Activated CD8-positive, alpha-beta memory T cell treated with anti-CD3 and anti-CD28 coated beads for 48 hours (primary cell): ENCODE measurements at places on chromosomes 16 and 17.
A peak's percentile ranks its signal among the peaks of the same experiment; 100 is the strongest.

DNA sequence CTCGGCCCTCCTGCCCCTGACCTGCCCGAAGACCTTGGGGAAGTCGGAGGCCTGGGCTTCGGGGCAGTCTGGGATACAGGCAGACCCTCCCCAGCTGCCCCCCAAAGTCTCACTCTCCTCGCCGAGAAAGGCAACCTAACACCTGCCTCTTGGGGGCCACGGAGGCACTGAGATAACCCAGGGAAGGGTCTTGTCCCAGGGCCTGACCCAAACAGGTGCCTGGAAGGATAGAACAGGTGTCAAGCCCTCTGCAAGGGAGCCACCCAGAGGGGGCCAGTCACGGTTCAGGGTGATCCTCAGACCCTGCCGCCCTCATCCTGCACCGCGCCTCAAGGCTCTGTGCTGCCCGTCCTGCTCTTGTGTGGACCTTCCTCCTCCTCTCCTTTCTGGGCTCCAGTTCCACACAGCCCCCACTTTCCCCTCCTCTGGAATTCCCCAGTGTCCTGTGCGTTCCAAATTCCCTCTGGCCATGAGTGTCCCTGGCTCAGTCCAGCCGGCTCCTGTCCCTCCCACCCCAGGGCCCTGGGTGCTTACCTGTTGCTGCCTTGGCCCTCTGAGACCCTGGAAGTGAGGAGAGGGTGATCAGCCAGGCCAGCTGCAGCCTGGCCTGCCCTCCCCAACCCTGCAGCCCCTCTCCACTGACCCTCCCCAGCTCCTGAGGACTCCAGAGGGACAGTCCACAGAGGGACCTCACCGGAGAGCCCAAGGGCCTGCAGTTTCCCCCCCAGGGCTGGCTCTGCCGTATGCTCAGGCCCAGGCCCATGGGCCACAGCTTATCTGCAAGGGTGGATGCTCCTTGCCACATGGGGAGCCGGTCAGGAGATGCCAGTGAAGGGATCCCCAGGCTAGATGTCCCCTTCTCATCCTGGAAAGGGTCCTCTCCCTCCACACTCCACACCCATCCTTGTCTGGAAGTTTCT, 3.8 kb downstream of the PRSS27 start:
- no peak for DNase-seq

DNA sequence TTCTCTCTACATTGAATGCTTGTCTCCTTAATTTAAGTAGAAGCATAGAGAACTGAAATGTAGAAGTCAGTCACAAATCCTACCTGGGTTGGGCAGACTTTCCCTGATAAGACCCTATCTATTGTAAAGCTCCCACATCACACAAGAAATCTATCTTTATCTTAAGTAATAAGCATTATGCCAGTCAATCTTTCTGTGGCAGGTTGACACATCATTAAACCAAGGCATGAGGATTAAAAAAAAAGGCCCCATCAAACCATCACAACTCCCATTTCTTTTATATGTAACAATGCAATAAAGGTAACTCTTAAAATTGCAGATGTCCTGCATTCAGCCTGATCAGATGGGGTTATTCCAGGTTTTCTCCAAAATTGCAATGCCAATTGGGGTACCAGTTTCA, 311.8 kb downstream of the TOX3 start:
- DNase-seq: no peak

GRCh38 chr17:76935331-76935730, 67.1 kb downstream of the MGAT5B start:
- no peak for DNase-seq

GRCh38 chr16:4500272-4500671, 24.1 kb downstream of the HMOX2 start:
- no peak for DNase-seq

DNA sequence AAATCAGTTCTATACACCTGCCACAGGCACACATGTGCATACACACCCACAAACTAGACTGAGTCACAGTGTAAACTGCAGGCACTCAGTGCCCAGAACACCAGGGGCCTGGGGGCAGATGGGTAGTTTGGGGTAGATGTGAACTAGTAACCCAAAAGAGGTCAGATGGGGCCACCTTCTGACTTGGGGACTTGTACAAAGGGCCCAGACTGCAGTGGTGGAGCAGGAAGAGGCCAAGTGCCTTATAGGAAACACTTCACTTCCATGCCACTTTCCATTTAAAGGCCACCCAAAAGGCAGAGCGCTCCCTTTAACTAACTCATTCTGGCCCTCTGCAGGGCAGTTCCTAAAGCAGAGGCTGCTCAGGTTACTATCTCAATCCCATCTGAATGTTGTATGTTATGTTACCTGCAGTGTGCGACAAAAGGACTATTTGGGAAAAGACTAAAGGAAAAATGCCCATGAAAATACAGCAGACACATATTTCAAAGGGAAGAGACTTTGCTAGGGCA, 27.8 kb upstream of the ERN1 start:
- DNase-seq: no peak

DNA sequence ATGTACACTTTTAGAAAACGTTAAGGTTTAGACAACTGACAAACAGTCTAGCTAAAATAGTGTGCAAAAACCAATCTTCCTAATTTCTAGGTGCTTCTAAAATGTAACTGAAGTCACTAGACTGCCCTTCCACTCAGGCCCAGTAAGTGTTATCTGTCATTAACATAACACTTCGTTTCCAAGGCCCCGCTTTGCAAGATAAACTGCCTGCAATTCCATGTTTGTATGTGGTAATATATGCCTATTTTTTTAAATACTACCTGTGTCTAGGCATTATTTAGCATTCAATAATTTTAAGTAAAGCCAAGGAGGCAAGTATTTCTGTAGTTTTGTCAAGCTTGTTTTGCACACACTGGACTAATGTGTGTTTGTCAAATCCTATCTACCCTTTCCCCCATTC, 3.2 kb downstream of the USP32 start:
- DNase-seq: no peak

DNA sequence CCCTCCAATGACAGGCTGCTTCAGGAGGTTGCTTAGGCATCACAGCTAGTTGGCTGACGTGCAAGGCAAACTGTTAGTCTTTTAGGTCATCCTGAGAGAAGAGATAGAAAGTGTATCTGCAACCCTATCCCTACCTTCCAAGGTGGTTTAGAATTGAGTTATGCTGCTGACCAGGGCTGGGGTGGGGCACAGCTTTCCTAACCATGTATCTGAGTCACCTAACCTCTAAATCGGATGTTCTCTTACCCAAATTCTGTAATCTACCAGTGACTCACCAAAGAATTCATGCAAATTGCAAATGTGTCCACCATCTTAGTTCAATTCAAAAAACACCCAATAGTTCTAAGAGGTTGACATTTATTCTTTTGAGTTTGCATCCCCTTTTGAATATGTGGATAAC, 107.2 kb upstream of the DYNLRB2 start:
- DNase-seq: no peak

GRCh38 chr17:1649844-1650501, at the start of gene RILP:
Gene RILP, minus strand, starts transcription at chr17:1649866. Its CDS starts 62 bp downstream, at chr17:1649804.
- DNase-seq: no peak

DNA sequence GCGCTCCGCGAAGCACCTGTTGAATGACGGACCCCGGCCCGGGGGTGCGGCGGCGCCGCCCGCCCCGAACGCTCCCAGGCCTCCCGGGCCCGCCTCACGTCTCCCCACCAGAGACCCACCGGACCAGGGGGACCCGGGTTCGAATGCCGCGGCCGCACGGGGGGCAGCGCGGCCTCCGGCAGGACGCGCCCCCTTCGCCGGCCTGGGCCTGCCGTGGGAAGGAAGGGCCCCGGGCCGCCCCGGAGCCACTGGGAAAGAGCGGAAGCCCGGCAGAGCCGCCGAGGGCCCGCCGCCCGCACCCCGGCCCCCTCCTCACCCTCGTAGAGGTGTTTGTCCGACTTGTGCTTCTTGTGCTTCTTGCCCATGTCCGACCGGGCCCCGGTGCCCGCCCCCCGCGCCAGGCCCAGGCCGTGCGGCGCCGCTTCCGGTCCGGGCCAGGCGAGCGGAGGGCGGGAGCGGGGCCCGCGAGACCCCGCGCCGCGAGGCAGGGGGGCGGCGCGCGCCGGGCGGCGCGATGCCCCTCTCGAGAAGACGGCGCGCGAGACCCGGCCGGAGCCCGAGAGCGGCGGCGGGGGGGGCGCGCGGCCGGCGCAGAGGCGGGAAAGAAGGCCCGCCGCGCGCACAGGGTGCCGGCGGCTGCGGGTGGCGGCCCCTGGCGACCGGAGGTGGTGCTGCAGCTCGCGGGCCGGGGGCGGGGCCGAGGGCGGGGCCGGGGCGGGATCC, at the start of gene BRD7:
TSS of gene BRD7 (minus strand) at position 579 of the 723 bp plus-strand sequence. CDS start at position 365, 214 bp downstream.
- peak; percentile 55 for DNase-seq

DNA sequence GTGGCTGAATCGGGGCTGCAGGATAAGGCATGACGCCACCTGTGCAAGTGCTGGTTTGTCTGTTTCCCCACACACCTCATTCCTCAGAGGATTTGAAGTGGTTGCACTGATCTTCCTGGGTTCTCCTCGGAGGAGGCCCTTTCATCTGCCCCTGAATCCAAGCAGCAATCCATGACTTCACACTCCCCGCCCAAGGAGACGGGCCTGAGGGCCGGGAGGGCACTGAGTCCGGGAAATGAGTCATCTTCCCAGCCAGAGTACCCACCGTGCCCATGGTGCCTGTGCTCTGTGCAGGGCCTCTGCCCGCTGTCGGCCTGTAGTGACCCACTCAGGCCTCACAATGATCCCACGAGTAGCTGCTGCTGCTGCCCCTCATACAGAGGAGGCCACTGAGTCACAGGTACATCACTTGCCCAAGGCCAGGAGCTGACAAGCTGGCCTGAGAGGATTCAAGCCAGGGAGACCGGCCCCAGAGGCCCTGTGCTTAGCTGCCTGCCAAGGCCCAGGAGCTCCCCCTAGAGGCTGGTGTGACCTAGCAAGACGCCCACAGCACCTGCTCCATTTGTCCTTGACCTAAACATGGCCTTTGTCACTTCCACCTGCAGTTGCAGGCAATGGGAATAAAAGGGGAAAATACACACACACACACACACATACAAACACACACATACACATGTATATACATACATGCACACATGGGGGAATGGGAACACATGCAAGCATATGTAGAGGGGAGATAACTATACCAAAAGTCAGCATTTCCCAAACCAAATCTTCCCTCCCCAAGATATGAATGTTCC, 240.0 kb downstream of the C16orf95 start:
- DNase-seq: no peak

- no peak for DNase-seq
Observed at GRCh38 chr17:68297195-68297594, 5.9 kb downstream of the ARSG start.

GRCh38 chr17:4708436-4708835, 2.0 kb upstream of the ARRB2 start:
- no peak for DNase-seq

DNA sequence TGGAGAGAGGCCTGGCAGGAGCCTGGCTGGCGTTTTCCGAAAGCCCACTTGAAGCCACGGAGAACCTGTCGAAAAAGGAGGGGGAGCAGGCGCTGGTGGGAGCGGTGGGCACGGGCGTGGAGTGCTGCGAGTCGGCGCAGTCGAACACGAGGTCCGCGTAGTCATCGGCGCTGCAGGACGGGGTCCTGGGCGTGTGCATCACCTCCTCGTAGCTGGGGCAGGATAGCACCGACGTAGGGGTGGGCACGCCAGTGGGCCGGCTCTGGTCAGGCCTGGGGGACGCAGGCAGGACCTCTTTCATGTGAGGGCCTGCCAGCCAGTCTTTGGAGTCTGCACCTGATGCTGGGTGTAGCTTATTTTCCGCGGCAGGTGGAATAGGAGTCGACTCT, 63.7 kb downstream of the ZNF778 start:
- no peak for DNase-seq

- no peak for DNase-seq
Observed at GRCh38 chr17:2634361-2634960, 41.0 kb downstream of the PAFAH1B1 start.

DNA sequence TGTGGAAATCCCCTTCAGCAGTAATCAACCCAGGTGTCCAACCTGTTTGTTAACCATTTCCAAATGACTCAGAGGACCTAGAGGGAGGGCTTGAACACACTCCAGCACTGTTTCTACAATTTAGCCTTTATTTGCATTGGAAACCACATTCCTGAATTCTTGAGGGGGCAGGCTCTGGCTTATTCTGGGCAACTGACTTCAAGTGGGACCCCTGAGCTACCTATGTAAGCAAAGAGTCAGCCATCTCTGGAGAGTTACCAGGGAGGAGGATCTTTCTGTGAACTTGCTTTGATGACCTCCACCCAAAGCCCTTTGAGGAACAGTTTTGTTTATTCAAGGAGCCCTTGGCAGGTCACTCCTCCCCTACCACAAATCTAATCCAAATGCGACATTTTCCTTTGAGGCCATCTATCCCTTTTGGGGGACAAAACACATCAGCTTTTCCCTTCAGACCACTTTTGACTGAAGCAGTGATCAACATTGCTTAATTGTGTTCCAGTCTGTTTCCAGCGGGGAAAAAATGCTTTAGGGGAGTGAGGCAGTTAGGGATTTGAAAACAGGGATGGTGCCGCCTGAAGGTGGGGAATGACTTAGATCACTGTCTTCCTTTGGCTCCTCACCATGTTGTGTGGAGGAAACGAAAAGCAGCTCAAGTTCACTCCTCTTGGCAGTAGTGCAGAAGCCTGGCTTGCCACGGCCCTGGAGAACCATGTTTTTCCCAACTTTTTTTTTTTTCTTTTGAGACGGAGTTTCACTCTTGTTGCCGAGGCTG, 46.2 kb downstream of the TUBD1 start:
- DNase-seq: no peak

GRCh38 chr17:82687375-82687861, 11.1 kb downstream of the RAB40B start:
- no peak for DNase-seq

DNA sequence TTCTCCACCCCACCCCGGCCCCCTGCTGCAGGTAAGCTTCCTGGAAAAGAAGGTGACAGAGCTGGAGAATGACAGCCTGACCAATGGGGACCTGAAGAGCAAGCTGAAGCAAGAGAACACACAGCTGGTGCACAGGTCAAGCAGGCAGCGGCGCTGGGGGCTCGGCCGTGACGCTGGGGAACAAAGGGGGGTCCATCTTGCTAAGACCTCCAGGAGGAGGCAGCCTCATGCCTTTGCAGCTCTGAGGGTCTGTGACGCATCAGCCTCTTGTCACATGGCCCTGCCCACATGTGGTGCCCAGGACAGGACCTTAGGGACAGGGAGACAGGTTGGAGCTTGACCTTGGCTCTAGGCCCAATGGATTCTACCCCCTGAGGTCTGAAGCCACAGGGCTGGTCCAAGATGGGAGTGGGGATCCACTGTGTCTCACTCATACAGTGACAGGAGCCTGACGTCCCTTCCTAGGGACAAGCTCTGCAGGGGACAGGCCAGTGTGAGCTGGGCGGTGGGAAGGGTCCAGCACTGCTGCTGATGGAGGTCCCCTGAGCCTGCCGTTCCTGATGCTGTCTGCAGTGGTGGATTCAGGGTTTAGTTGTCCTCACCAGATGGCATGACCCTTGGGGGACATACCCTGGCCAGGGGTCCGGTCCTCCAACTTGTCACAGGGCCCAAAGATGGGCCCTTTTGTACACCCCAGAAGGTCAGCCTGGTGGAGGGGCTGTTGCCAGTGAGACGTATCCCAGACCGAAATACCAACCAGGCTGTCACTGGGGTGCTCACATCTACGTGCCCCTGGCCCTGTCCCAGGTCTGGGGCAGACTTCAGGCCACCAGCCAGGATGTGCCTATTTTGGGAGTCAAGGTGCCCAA, 132.6 kb downstream of the RAB11FIP4 start:
- DNase-seq: no peak
